ENCODE measurements at places on chromosomes 11 and 22. TPM values are rescaled to one million over a fixed set of nuclear protein-coding genes. Genes with fewer than 3 reads are reported as not detected.

GRCh38 chr22:40335358-40335757, 10.9 kb upstream of the ADSL start:
- no peaks in the 10 kb centered on the region for H3K27me3 ChIP-seq
- H3K4me1 ChIP-seq = peaks cover 37% of the 10 kb centered on the region
- H3K4me3 ChIP-seq = no peak overlapping the region
- no peak for DNase-seq
- no peak overlapping the region for H3K27ac ChIP-seq

DNA sequence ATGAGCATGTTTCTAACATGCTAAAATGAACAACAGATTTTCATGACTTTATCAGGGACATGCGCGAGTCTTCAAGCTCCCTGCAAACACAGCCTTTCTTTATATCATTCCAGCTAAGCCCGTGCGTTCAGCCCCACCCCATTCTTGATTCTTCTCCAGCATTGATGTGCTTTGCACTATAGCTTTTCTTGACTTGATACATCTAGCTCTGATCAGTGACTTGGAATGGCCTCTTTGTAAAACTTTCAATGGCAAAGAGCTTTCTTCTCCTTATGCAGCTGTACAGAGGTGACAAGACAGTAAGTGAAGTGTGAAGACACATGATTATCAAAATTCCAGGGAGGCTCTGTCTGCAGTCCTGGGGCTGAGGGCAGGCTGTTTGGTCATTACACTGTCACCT, 561.0 kb downstream of the OPCML start:
- H3K27ac ChIP-seq = no peak overlapping the region
- no peaks in the 10 kb centered on the region for H3K4me1 ChIP-seq
- H3K4me3 ChIP-seq = no peak overlapping the region
- no peaks in the 10 kb centered on the region for H3K36me3 ChIP-seq

GRCh38 chr11:118933486-118933885, 7.8 kb upstream of the BCL9L start:
- H3K4me3 ChIP-seq = no peak overlapping the region
- peaks cover 8% of the 10 kb centered on the region for H3K4me1 ChIP-seq
- H3K36me3 ChIP-seq = no peaks in the 10 kb centered on the region
- H3K27ac ChIP-seq = no peak overlapping the region
- no peak for DNase-seq
- no peaks in the 10 kb centered on the region for H3K27me3 ChIP-seq

DNA sequence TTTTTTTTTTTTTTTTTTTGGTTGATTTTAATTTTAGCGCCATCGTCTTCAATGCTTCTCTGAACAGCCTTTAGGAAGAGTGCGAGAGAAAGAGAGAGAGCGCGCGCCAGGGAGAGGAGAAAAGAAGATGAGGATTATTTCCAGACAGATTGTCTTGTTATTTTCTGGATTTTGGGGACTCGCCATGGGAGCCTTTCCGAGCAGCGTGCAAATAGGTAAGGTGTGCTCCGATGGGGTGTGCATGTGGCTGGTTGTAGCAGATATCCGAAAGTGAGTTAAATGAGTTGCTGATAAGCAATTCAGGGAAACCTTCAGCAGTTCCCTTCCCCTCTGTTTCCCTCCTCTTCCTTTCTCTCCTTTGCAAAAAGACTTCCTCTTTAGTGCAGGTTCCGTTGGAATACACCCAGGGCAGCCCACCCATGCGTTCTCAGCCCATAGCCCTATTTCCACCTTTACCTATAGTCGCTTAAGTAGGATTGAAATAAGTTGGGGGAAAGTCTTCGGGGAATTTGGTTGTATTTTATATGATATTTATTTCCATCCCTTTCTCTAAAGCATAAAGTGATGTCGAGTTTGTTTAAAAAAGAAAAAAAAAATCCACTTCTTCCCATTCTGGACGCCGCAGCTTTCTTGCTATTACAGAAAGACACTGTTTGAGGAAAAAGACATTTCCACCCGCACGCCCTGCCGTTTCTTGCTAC, 1.1 kb downstream of the GRIA4 start:
- peaks cover 29% of the 10 kb centered on the region for H3K4me1 ChIP-seq
- no peak for DNase-seq
- H3K4me3 ChIP-seq = peak overlapping the region; percentile 73
- no peak overlapping the region for H3K27ac ChIP-seq
- peaks cover 13% of the 10 kb centered on the region for H3K27me3 ChIP-seq
- H3K36me3 ChIP-seq = no peaks in the 10 kb centered on the region

The FOXRED1 gene
- total RNA-seq = 59.2 TPM

The BRD1 gene
- total RNA-seq = 33.8 TPM
